Mammary epithelial cell (primary cell): ENCODE measurements at places on chromosomes 2 and 18. TPM values are rescaled to one million over a fixed set of nuclear protein-coding genes. Genes with fewer than 3 reads are reported as not detected.

LOXHD1 gene
- total RNA-seq, result not detected in 2 replicates

ABCA12 gene
- total RNA-seq, result 47.0 TPM

SPP2 gene
- not detected for total RNA-seq

ATP6V1B1 gene
- 1.3 TPM for total RNA-seq

LRRTM1 gene
- total RNA-seq, result not detected in 2 replicates

TBC1D8 gene
- total RNA-seq, result 9.0 TPM

MCEE gene
- total RNA-seq, result 7.0 TPM

HAT1 gene
- 38.7 and 56.3 TPM in 2 replicates for total RNA-seq

CFAP221 gene
- total RNA-seq, result not detected

CAPN14 gene
- total RNA-seq, result 0.21 and 0.47 TPM in 2 replicates

RTTN gene
- 59.4 and 86.5 TPM in 2 replicates for total RNA-seq

PID1 gene
- total RNA-seq, result 0.52 and 0.53 TPM in 2 replicates

- no peak for DNase-seq
Measured at GRCh38 chr2:97764559-97765263, 51.3 kb downstream of the ZAP70 start.

DNA sequence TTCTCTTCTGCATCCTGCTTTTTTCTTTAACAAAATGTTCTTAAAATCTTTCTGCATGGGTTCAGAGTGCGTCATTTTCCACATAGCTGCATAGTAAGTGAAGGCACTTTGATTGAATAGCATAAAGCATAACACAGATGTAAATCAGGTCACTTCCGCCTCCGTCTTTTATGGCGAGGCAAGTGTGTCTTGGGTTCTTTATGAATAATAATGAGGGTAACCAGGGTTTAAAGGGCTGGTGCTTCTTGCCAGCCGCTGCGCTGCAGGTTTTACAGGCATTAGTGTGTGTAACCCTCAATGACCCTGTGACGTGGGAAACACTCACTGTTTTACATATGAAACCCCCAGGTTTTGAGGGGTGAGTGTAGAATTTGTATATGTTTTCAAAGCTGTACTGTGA is 164.2 kb downstream of the MYT1L start:
- DNase-seq, result no peak

- DNase-seq, result no peak
Measured at GRCh38 chr2:235836491-235836911, 331.7 kb downstream of the GBX2 start.

GRCh38 chr2:239973386-239973785 is 51.8 kb downstream of the NDUFA10 start:
- DNase-seq, result no peak

GRCh38 chr2:118309257-118309945 is 221.1 kb downstream of the INSIG2 start:
- no peak for DNase-seq

- no peak for DNase-seq
Measured at GRCh38 chr2:207078186-207078798, 87.5 kb downstream of the KLF7 start.

DNA sequence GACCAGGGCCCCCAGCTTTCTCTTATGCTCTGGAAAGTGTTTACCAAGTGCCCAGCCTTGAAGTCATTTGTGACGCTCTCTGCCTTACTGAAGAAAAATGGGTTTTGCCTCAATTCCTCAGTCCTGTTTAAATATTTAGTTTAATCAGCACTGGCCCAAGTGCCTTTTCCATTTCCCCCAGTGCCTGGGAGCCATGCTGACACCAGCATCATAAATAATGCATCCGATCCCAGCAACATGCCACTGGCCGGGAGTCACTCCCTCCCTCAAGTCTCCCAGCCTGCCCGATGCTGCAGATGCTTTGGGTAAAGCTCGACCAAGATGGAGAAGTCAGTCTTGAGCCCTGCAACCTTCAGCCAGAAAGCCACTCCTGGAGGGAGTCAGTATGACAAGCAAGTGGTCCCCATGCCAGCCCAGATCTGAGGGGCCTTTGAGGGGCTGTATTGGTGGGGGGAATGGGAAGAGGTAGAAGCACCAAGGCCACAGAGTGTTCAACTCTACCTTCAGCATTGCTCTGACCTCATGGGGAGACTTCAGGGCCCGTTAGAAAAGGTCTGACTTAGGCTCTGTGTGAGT is 12.0 kb upstream of the MTA3 start:
- no peak for DNase-seq

GRCh38 chr2:138522556-138522955 is 21.0 kb downstream of the SPOPL start:
- no peak for DNase-seq

DNA sequence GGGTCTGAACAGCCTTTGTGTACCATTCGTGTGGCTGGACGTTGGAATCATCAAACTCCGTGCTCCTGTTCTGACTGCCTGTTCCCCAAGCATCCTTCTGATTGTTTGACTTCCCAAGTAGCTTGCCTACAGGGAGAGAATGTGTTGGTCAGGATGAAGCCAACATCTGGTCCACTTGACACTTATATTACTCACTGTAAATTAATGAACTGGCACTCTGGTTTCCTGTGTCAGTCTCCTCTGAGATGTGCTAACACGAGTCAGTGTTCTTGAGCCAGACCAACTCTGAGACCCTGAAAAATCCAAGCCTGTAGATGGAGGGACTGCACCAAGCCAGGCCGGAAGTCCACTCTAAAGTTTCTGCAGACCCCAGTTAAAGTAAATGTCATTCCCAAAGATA is 440.9 kb downstream of the ZNF516 start:
- DNase-seq, result no peak

DNA sequence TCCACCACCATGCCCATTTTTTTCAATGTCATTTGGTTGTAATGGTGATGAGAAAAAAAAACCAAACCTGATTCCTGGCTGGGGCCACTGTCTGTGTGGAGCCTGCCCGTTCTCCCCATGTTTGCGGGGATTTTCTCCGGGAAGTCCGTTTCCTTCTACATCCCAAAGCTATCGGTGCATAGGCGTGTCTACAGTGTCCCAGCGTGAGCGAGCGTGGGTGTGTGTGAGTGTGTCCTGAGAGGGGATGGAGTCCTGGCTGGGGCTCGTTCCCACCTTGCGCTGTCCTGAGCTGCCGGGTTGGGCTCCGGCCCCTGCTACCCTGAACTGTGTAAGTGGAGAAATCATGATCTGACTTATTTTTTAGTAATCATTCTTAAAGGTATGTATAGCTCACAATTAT is 7.3 kb upstream of the ZAP70 start:
- no peak for DNase-seq

- peak; percentile 73 for DNase-seq
Measured at GRCh38 chr2:203740871-203741281, 34.4 kb downstream of the CD28 start.

GRCh38 chr2:98730053-98730706 is 752 bp downstream of the MGAT4A start:
- no peak for DNase-seq

- no peak for DNase-seq
Measured at GRCh38 chr2:176999301-176999700, 213.3 kb upstream of the HNRNPA3 start.

- no peak for DNase-seq
Measured at GRCh38 chr2:121855510-121855909, 100.1 kb downstream of the TSN start.

DNA sequence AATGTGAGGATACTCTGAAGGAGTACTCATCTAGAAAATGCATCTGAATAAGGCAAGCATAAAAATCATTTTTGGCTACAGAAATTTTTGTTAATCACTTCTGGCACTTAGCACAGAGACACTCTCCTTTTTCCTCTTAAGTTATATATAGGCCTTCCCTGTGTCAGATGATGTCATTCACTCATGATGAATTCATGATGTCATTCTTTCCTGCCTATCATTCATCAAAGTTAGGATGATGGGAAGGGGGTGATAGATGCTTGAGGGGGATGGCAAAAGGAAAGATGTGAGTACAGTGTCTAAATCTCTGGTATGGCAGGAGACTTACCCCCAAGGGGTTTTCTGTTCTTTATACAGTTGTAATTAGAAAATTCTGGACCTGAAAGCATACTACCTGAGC is 42.0 kb downstream of the MAP3K20 start:
- DNase-seq, result no peak

- no peak for DNase-seq
Measured at GRCh38 chr2:71849607-71850305, 297.9 kb downstream of the CYP26B1 start.

GRCh38 chr2:239233576-239233975 is 167.2 kb downstream of the HDAC4 start:
- DNase-seq, result no peak

GRCh38 chr2:172256886-172257285 is 154.2 kb upstream of the DLX2 start:
- no peak for DNase-seq

GRCh38 chr2:74548285-74548899 is 5.3 kb downstream of the LOXL3 start:
- DNase-seq, result no peak

GRCh38 chr2:29314816-29315571 is 199.8 kb downstream of the CLIP4 start:
- no peak for DNase-seq

DNA sequence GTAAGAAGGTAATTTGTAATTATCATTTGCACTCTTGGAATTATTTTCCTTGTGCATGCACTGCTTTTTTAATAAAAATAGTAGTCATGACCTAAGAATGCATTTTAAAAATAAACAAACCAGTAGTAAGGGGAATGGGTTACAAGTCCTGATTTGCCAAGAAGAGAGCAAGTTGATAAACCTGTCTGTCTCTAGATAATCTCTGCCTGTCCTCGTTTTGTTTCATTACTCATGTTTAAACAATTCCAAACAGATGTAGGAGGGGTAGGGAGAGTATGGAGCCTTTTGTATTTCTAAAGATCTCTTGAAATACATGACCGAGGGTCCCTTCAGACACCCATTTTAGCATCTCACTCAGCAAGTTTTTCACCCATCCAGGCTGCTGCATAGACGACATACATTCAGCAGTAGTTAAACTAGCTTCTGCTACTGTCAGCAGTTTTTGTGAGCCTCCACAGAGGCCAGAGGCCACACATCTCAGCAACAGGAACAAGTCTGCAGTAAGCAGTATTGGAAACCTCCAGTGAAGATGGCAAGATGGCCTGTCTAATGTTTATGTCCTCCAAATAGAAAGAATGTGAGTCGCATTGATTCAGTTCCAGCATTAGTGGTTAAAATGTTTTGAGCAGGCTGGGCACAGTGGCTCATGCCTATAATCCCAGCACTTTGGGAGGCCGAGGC is 2.3 kb upstream of the EXOC6B start:
- peak; percentile 89 for DNase-seq

- peak; percentile 84 for DNase-seq
Measured at GRCh38 chr2:191846515-191847476, at the start of gene CAVIN2. TSS of gene CAVIN2 (minus strand) at chr2:191847088. CDS start at chr2:191846925, 163 bp downstream.

GRCh38 chr2:106012001-106012590 is 182.0 kb downstream of the UXS1 start:
- DNase-seq, result no peak

GRCh38 chr2:313991-314390 is 26.1 kb upstream of the ALKAL2 start:
- DNase-seq, result no peak

GRCh38 chr2:240467659-240468302 is 32.3 kb downstream of the GPC1 start:
- DNase-seq, result no peak

- peak; percentile 61 for DNase-seq
Measured at GRCh38 chr2:207792244-207792785, 22.6 kb upstream of the FZD5 start.

DNA sequence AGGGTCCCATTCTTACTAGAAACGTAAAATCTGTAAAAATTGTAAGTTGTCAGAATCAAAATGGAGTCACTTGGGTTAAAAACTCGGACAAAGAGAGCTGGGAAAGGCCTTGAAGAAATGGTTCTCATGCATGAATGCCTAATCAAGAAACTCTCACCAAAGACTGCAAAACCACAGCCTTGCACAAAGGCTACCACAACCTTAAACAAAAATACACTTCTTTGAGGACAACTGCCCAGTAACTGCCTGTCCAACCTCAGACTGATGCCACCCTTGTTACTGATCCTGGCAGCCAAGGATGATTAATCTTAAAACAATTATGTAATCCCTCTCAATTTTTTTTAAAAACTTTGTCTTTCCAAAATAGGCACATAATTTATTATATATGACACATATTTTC is 299.3 kb downstream of the CCDC85A start:
- DNase-seq, result no peak

- no peak for DNase-seq
Measured at GRCh38 chr2:227602358-227602757, 3.7 kb downstream of the SCYGR2 start.

DNA sequence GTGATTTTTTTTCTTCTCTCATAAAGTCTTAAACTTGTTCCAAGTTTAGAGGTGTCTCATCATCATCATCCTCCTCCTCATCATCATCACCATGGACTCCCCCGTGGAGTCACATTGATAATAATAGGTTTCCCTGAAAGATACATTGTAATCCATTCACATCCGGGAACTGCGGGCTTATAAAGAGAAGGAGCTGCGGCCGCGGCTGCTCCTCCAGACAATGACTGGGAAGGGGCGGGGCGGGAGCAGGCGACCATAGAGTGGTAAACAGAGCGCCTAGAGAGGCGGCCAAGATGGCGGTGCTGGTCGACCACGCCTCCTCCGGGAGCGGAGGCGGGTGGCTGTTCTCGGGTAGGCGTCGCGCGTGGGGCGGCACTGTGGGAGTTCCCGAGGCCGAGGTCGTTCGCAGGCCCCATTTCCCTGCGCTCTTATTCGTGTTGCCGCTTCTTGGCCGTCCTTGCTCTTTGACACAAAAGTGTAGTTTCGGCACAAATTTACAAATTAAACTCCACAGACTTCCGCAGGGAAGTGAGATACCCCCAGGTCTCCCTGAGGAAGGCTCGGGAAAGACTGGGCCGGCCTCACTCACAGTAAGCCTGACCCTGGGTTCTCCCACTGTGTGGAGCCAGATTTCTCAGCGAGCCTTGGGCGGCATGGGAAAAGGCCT is 1.8 kb upstream of the TCF4 start:
- DNase-seq, result peak; percentile 91

DNA sequence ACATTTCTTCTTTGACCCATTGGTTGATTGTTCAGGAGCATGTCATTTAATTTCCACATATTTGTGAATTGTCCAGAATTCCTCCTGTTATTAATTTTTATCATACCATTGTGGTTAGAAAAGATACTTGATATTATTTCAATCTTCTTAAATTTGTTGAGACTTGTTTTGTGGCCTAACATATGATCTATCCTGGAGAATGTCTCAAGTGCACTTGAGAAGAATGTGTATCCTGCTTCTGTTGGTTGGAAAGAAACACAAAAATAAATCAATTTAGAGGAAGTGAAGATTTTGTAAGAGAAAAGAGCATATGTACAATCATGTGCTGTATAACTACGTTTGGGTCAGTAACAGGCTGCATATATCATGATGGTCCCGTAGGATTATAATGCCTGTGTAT is 118.6 kb upstream of the CDC42EP3 start:
- peak; percentile 68 for DNase-seq

- DNase-seq, result no peak
Measured at GRCh38 chr2:54939446-54940118, 110.7 kb downstream of the RTN4 start.

DNA sequence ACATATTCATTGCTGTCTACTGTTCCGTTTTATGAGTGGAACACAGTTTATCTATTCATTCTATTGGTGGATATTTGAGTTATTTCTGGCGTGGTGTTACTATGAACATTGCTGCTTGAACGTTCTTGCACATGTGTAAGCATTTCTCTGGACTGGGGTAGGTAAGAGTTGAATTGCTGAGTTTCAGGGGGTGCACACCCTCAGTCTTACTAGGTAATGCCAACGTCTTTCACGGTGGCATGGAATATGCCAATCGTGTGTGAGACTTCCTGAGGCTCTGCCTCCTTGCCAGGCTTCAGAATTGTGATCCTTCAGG is 56.4 kb upstream of the TXNDC2 start:
- no peak for DNase-seq
